Activated CD8-positive, alpha-beta memory T cell treated with anti-CD3 and anti-CD28 coated beads for 4 hours (primary cell): ENCODE measurements at places on chromosomes 16 and 17.
A peak's percentile ranks its signal among the peaks of the same experiment; 100 is the strongest.

DNA sequence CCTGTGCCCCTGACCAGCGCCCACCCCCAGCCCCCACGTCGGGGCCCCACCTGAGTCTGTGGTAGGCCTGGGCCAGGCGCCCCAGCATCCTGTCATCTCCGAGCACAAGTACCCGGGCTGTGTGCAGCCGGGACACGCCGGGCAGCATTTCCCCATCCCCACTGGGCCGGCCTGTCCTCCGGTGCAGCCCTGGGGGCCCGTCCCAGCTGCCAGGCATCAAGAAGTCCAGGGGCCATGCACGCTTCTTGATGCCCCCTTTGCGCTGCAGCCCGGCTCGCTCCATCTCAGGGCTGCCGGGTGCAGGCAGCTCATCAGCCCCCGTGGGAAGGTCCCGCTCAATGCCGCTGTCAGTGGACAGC is 29.3 kb upstream of the MFSD6L start:
- DNase-seq, result no peak

GRCh38 chr17:59734226-59734625 is 26.8 kb downstream of the VMP1 start:
- DNase-seq, result no peak

DNA sequence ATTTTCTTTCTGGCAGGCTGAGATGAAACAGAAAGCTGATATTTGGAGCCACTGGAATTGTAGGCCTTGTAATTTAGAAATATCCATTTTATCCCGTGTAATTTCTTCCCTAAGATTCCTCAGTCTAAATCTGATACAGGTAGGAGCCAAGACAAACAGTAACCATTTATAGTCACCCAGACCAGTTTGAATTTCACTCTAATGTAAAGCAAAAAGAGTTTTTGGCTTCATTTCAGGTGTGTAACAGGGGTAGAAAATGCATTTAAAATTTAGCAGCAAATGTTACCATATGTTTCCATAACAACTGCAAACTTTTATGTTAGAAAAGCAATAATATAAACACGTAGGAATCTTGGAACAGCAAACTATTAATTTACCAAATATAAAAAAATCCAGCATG is 249.4 kb downstream of the FTO start:
- DNase-seq, result no peak

DNA sequence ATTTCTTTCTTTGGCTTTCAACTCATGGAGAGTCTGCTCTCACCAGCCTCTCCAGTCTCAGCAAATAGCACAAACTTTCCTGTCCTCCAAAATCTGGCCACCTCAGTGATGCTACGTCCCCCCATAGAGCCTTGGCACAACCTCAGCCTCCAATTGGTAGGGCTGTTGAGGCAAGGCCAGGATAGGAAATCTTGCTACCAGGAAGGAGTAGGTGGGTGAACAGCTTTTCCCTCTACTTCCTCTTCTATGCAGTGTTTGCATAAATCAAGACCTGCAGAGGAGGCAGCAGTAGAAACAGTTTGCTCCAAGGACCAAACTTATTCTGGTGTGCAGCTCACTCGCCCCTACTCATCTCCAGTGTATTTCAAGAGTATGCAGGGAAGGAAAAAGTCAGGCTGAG is 701 bp upstream of the DPEP2 start:
- DNase-seq, result no peak

GRCh38 chr16:11534262-11534661 is 52.5 kb downstream of the LITAF start:
- no peak for DNase-seq

- no peak for DNase-seq
These were observed 1.0 kb downstream of the ITGA3 start for GRCh38 chr17:50056961-50057330.

DNA sequence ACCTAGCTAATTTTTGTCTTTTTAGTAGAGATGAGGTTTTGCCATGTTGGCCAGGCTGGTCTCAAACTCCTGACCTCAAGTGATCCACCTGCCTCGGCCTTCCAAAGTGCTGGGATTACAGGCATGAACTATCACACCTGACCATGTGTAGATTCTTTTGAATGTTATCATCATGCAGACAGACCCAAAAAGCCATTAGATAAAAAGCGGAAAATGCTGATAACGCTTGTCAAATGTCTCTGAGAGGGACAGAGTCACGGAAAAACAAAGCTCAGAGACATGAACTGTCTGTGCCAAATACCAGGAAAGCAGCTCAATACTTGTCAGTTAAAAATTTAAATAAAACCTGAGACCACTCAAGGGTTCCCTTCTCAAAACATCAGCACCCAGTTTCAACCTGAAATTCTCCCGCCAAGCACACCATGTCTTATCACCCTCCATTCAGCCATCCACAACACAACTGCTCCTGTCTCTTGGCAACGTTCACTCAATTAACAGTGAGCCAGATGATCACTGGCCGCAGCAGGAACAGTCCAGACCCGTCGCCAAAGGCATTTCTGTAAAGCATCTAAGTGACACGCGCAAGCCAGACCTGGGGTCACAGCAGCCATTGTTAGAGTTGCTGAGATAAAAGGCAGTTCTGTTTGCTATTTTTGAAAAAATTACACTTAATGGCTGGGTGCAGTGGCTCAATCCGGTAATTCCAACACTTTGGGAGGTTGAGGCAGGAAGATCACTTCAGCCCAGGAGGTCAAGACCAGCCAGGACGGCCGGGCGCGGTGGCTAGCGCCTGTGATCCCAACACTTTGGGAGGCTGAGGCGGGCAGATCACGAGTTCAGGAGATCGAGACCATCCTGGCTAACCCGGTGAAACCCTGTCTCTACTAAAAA is 29.7 kb downstream of the FANCA start:
- no peak for DNase-seq

DNA sequence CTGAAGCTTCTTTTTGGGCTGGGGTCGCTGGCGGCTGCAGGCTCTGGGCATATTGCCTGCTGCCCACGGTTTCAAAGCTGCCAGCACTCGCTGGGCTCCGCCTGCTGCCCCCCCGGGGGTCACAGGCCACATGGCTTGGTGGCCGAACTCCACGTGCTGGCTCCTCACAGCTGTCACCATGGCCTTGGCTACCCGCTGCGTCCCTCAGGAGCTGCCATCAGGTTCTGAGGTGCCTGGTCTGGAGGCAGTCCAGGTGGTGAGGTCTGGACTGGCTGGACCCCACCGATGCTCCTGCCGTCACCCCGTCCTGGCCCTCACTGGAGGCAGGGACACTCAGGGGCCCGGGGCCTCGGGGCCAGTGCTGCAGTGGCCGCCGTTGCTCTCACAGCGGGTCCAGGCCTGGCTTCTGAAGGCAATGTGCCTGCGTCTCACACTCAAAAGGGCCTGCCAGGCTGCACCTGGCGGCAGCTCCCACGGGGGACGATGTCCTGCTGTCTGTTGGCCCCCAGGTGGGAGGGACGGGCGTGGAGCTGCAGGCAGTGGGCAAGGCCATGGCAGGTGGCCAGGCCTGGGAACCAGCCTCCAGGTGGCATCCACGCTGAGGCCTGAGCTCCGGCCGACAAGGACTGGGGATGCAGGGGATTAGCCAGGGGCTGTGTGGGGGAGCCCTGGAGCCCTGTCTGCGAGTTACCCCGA is 13.3 kb downstream of the CAPN15 start:
- no peak for DNase-seq

DNA sequence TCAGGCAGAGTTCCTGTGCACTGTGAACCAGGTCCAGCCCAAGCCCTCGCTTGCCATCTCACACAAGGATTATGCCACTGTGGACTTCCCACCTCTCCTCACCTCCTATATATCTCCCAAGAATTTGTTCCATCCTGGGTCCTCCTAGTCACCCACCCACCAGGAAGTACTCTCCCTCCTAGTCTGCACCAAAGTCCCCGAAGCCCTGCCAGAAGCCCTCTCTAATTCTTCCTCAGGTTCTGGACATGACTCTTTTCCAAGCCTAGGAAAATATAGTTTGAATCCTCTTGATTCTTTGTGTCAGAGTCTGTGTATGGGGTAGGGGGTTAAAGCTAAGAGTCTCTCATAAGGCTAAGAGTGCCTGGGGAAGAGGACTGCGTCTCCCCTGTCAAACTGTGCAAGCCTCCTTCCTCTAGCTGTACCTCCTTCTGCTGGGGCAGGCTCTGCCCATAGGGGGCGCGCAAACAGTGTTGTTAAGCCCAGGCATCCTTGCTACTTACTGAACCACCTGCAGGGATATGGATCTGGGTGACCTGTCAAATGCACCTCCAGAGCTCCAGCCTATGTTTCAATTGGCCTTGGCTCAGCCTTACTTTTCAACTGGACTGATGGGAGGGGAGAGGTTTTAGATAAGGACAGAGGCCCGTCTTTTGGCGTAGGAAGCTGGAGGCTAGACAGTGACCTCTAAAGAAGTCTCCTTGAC is 16.6 kb upstream of the DLX4 start:
- peak; percentile 55 for DNase-seq

- no peak for DNase-seq
These were observed 79.0 kb downstream of the GAS7 start for GRCh38 chr17:10119203-10120108.

- no peak for DNase-seq
These were observed 8.6 kb upstream of the CENPV start for GRCh38 chr17:16361874-16362273.

DNA sequence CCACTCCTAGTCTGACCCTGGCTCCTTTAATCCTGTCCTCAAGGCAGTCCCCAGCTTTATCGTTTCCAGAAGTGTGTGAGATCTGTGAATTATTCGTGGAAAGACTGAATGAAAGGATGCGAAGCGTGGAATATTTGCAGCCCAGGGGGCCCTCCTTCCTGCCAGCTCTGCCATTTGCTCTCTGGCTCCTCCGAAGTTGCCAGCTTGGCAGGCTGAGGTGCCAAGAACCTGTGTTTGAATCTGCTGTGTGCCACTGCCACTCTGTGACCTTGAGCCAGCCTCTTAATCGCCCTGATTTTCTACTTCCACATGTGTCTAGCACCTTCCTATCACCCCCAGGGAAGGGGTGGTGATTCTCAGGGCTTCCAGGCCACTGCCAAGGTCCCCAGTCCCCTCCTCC is 10.8 kb downstream of the TBKBP1 start:
- no peak for DNase-seq

DNA sequence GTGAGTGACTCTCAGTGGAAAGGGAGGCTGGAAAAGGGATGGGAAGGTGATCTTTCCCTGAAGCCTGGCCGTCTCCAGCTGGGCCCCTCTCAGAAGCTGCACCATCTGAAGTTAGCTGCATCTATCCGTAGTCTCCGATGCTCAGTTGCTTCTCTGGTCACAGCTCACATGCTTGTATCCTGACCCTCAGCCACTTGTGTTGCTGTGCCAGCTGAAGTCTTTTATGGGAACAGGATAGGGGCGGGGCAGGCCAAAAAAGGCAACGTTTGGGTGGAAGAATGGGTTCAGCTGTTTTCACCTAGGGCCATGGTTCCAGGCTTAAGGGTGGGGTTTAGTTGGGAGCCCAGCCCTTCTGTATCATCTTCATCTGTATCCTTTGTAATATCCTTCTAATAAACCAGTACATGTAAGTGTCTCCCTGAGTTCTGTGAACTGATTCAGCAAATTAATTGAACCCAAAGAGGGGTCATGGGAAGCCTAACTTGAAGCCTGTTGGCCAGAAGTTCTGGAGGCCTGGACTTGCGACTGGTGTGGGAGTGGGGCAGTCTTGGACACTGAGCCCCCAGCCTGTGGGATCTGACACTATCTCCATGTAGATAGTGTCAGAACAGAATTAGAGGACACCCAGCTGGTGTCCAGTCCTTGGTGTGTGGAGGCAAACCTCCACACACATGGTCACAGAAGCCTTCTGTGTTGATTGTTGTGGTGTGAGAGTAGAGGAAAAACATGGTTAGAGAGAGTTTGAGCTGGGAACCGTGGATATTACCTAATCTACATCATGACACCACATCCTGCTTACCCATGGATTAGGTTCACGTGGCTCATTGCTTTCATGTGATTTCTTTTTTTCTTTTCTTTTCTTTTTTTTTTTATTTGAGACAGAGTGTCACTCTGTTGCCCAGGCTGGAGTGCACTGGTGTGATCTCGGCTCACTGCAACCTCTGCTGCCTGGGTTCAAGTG is 49.3 kb upstream of the FBXO47 start:
- DNase-seq, result no peak

DNA sequence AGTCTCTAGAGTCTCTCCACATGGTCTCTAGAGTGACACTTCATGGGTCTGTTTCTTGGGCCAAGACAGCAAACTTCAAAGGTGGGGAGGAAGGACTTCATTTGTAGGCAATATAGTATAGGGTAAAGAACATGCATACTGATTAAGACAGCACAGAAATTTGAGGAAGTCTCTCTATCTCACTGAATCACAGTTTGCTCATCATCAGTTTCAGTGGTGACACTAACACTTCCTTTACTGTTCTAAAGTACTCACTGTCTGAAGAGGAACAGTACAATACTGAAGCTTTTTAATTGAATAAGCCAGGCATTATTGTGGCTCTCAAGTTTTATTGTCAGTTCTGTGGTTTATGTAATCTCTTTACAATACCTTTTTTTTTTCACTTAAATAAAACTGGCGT is 656.4 kb upstream of the CDH8 start:
- DNase-seq, result no peak

DNA sequence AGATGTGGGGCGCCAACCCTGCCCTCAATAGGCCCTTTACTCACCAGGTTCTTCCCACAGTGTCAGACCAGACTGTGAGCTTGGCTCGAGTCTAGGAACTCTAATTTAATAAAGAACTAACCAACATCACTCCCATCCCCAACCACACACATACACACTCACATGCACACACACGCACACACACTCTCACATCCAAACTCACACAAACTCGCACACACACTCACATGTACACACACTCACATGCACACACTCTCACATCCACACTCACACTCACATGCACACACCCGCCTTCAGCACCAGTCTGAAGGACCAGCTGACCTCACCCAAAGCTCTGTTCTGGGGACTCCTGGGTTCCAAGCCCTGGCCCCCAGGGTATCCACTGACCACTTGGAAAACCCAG is 63.8 kb downstream of the COG7 start:
- no peak for DNase-seq

DNA sequence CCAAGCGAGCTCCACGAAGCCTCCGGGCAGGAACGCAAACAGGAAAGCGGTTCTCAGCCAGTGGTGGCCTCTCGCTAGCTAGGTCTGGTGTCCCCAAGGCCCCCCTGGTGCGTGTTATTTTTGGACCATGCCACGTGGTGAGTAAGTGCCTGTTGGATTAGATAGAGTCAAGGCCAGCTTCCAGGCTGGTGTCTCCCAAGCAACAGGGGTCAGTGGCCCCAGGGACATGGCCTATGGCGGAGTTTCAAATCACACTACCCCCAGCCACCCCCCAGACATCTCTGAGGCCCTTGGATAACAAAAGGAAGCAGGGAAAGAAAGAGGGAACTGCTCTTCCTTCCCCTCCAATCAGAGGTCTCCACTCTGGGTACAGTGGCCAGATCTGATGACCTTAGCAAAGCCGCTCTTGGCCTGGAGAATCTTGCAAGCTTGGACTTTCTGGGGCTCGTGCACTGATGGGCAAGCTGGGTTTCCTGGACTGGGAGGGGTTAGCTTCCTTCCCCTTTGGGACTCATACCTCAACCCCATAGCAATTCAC is 58.2 kb downstream of the MAF start:
- DNase-seq, result no peak

- no peak for DNase-seq
These were observed 64.6 kb downstream of the USP32 start for GRCh38 chr17:60327134-60327900.

GRCh38 chr17:34195987-34196386 is 59.1 kb upstream of the CCL2 start:
- no peak for DNase-seq
